ENCODE measurements at places on chromosomes 4 and X.

- no peak for DNase-seq
Measured at GRCh38 chr4:93657527-93657926, 171.0 kb upstream of the ATOH1 start.

DNA sequence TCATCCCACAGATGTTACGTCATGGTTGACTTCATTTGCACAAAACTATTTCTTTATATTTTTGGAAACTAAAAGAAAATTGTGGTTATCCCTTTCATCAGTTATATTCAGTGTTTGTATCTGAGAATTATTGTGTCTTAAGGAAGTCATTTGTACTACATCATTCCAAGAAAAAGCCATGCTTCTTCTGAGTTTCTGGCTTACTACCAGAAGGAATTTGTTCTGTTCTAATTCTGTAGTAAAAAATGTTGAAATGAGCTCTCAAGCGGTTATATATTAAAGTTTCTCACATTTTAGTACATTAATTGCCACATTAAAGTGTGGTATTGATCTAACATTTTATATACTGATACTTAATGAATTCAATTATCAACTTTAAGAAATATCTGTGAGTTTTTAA lies 1844.5 kb downstream of the PCDH7 start:
- DNase-seq: no peak

DNA sequence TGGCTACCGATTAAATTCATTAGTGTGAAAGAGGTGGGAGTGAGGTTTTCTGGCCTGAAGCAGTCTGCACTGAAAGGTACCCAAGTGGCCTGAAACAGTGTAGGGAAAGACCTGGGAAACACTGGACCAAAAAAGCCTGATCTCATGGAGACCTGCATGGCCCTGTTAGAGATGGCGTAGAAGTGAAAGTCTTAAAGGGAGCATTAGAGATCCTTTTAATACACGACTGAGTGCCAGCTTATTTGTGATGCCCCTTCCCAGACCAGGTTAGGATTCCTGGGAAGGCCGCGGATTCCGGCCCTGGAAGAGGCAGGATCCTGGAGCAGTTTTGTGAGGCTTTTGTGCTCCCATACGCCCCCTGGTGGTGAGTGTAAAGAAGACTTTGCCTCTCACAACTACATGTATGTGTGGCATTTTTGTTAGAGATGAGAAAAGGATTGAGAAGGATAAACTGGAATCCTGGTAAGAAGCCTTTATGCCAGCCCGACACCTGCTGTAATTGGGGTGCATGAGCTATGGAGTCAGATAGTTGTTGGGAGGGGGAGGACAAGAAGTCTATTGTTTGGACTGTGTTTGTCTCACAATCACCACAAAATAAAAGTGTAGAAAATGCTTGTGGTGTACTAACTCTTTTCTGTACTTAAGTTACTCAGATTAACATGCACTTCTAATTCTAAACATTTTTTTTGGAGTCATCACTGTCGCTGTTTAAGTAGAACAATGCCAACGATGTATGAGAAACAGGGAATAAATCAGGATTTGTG lies 54.0 kb downstream of the JADE1 start:
- no peak for DNase-seq

DNA sequence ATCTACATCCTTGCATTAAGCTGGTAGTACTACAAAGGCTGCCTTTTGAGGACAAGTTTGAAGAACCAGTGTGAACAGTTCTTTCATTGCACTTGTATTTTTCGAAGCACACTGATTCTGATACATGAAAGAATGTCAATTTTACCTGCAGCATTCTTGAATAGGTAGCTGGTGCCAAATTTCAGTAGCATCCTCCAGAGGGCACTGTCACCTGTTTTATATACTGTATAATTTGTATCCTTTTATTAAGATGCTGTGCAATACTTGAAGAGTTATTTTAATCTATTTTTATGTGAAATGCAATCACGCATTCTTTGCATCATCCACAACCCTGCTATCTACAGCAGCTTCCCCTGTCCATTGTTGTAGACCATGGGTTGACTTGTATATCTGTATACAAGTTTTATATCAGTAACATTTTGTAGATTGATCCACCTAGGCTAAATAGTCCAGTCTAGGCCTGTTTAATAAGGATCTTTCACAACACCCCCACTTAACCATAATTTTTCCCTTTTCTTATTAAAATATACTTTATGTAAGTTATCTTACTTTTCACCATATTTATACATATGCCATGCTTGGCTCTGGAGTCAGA lies 325.7 kb downstream of the PCDH7 start:
- DNase-seq: no peak

DNA sequence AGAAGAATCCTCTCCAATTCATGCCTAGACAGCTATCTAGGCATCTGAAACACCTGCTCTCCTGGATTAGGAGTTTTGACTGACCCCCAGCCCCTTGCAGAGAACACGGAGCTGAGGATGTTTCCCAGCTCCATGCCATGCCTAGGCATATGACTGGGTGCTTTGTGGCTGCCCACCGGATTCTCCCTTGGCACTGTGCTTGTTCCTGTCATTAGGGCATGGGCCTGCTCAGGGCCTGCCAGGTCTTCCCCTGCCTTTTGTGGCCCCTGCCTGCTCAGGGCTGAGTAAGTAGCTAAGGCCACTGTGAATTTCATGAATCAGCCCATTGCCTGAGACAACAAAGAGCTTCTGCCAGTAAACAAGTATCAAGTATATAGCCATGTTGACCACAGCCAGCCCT lies 867.4 kb downstream of the TECRL start:
- DNase-seq: no peak

GRCh38 chrX:15344106-15344505 lies 8.8 kb upstream of the PIGA start:
- no peak for DNase-seq

GRCh38 chr4:153781280-153781679 lies 7.6 kb downstream of the SFRP2 start:
- no peak for DNase-seq

DNA sequence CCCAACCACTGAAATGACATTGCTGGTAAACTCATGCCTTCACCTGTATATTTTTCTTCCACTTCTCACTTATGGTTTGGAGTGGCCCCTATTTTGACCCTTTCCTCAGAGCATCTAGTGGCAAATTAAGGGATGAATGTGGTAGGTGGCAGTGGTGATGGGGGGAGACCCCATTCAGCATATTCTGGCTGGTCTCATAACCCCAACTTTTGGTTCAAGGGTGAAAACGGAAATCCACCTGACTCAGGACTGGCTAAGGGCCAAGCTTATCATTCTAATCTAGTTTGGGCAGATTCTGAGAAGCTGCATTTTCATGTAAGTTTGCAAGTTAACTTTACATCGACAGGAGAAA lies 47.0 kb upstream of the NSUN7 start:
- no peak for DNase-seq

- no peak for DNase-seq
Measured at GRCh38 chr4:42148425-42148824, 4.0 kb downstream of the BEND4 start.

DNA sequence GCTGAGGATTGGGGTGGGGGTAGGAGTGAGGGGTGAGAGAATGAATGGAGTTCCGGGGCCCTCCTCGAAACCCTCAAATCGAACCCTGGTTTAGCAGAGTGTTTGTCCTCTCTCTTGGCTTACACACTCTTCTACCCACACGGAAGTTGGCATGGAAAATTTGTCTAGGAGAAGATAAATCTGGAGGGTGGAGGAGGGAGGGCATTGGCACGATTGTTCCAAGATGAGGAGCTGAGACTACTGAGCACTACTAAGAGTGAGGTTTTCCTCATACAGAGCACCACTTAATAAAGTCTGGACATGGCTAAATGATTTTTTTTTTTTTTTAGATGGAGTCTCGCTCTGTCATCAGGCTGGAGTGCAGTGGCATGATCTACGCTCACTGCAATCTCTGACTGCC lies 33.4 kb downstream of the AKAP4 start:
- no peak for DNase-seq

DNA sequence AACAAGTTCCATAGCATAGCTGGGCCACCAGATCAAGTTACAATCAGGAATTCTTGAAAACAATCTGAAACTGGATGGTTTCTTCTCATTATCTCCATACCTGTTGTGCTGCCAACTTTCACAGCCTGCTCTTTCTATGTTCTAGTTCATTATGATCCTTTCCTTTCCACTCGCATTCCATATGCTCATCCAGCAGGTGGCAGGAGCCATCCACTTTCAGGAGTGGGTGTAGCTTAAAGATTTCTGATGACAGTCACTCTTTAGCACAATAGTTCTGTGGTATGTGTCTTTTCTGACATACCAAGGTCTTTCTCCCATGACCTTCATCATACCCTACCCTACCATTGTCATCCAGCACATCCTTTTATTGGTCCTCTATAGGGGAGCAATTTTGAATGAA lies 46.4 kb downstream of the PAGE2 start:
- no peak for DNase-seq

DNA sequence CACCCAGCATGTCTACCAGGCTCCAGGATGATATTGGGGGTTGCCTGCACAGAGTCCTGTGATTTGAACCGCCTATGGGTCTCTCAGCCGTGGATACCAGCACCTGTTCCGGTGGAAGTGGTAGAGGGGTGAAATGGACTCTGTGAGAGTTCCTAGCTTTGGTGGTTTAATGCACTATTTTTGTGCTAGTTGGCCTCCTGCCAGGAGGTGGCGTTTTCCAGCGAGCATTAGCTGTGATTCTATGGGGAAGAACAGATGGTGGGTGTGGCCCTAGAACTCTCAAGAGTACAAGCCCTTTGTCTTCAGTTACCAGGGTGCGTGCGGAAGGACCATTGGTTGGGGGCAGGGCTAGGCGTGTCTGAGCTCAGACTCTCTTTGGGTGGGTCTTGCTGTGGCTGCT lies 316.9 kb upstream of the AMOT start:
- no peak for DNase-seq

GRCh38 chrX:50700921-50701320 lies 113.1 kb downstream of the SHROOM4 start:
- no peak for DNase-seq

- DNase-seq: no peak
Measured at GRCh38 chr4:142663828-142664227, 182.3 kb downstream of the INPP4B start.

DNA sequence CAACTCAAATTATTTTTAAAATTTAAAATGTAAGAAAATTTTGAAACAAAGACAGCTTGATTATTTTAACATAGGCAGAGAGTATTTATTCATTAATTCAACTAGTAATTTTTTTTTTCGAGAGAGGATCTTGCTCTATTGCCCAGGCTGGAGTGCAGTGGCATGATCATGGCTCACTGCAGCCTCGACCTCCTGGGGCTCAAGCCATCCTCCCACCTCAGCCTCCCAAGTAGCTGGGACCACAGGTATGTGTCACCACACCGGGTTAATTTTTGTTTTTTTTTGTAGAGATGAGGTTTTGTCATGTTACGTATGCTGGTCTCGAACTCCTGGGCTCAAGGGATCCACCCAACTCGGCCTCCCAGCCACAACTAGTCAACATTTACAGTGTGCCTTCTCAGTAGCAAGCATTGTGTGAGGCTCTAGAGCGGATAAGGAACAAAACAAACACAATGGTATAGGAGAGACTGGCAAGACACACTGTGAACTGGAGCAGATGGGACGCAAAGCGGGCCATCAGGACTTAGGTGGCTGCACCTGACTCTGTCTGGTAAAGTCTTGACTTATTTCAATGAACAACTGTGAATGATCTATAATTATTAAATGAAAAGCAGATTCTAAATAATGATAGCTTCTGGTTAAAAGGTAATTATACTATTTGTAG lies 21.6 kb downstream of the SETD7 start:
- no peak for DNase-seq

- no peak for DNase-seq
Measured at GRCh38 chr4:177728361-177729152, 286.3 kb upstream of the AGA start.

GRCh38 chr4:182560358-182560757 lies 317.2 kb downstream of the TENM3 start:
- DNase-seq: no peak

DNA sequence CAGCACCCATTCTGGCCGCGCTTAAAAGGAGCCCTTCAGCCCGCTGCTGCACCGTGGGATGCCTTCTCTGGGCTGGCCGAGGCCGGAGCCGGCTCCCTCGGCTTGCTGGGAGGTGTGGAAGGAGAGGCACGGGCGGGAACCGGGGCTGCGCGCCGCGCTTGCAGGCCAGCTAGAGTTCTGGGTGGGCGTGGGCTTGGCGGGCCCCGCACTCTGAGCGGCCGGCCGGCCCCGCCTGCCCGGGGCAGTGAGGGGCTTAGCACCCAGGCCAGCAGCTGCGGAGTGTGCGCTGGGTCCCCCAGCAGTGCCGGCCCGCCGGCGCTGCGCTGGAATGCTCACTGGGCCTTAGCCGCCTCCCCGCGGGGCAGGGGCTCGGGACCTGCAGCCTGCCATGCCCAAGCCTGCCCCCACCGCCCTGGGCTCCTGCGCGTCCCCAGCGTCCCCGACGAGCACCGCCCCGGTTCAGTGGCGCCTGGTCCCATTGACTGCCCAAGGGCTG lies 111.3 kb downstream of the PCDH18 start:
- DNase-seq: no peak
